ENCODE measurements at places on chromosomes 12 and 14. TPM values are rescaled to one million over a fixed set of nuclear protein-coding genes. Genes with fewer than 3 reads are reported as not detected.

DNA sequence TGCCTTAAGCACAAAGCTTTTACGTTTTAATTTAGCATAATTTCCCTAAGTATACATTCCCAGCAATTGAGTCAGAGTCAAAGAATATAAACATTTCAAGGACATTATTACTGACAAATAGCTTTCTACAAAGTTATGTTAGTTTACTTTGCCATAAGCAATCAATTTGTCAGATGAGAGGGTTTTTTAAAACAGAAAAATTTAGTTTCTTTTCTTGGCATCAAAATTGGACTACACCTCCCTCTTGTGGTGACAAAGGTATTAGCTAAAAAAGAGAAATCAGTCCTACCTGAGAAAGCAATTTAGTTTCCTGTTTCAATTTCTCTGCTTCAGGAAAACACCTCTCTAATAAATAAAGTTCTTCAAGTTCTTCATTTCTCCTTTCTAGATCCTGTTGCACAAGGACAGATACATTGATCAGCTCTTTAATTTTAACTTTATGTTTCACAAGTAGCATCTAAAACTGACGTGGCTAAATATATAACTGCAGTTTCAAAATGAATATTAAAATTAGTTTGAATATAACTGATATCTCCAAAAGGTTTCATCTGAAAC, 39.9 kb downstream of the DNAI7 start:
- DNase-seq, result no peak
- H3K36me3 ChIP-seq, result no peaks in the 10 kb centered on the region
- H3K27ac ChIP-seq, result no peak overlapping the region
- H3K27me3 ChIP-seq, result no peaks in the 10 kb centered on the region
- H3K4me1 ChIP-seq, result no peaks in the 10 kb centered on the region

- no peak overlapping the region for H3K4me3 ChIP-seq
- H3K36me3 ChIP-seq, result no peaks in the 10 kb centered on the region
- no peaks in the 10 kb centered on the region for H3K4me1 ChIP-seq
- no peaks in the 10 kb centered on the region for H3K27me3 ChIP-seq
- no peak for DNase-seq
- H3K27ac ChIP-seq, result no peak overlapping the region
Measured at GRCh38 chr14:23375527-23376251, 1.2 kb upstream of the CMTM5 start.

Gene PDE3A
- total RNA-seq, result 33.7 TPM

Gene PIK3C2G
- total RNA-seq, result not detected

GRCh38 chr12:66354291-66354690, 52.0 kb downstream of the HELB start:
- H3K27ac ChIP-seq, result no peak overlapping the region
- no peaks in the 10 kb centered on the region for H3K36me3 ChIP-seq
- no peak overlapping the region for H3K4me3 ChIP-seq
- no peaks in the 10 kb centered on the region for H3K4me1 ChIP-seq
